ENCODE measurements at places on chromosomes 2 and 18. TPM values are rescaled to one million over a fixed set of nuclear protein-coding genes. Genes with fewer than 3 reads are reported as not detected.

The CABYR gene
- 13.7 TPM for total RNA-seq

The NAT8 gene
- not detected for total RNA-seq

DNA sequence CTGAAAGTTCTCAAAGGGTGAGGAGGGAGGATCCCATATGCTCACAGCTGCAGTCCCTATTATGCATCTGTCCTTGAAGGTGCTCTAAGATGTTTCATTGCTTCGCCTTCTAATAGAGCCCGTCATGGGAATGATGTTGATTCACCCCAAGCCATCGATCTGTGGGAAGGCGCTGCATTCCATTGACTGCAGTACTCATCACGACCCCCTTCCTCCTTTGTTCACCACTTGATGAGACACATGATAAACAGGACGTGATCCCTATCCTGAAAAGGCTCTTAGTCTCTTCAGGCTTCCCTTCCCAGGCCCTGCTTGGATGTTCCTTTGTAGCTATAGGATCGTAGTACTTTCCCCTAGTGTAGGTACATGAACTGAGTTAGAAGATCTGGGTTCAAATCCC lies 181.8 kb downstream of the AGPS start:
- peaks cover 22% of the 10 kb centered on the region for H3K4me1 ChIP-seq
- no peak overlapping the region for H3K27ac ChIP-seq
- H3K4me3 ChIP-seq: no peak overlapping the region
- H3K27me3 ChIP-seq: no peaks in the 10 kb centered on the region

- no peak overlapping the region for H3K4me3 ChIP-seq
- H3K4me1 ChIP-seq: peaks cover 13% of the 10 kb centered on the region
- H3K27me3 ChIP-seq: no peaks in the 10 kb centered on the region
- DNase-seq: no peak
- no peak overlapping the region for H3K27ac ChIP-seq
- H3K36me3 ChIP-seq: no peaks in the 10 kb centered on the region
Measured at GRCh38 chr2:68248806-68249205, 3.5 kb downstream of the PPP3R1 start.

GRCh38 chr18:59268721-59269562 lies 4.3 kb downstream of the RAX start:
- H3K4me1 ChIP-seq: peaks cover 22% of the 10 kb centered on the region
- peaks cover 92% of the 10 kb centered on the region for H3K27me3 ChIP-seq

The ZNF892 gene
- 17.0 TPM for total RNA-seq

- peaks cover 2% of the 10 kb centered on the region for H3K4me1 ChIP-seq
- H3K27ac ChIP-seq: no peak overlapping the region
- H3K36me3 ChIP-seq: no peaks in the 10 kb centered on the region
- H3K27me3 ChIP-seq: no peaks in the 10 kb centered on the region
- H3K4me3 ChIP-seq: no peak overlapping the region
Measured at GRCh38 chr18:51339856-51340255, 142.4 kb upstream of the MEX3C start.

- no peak overlapping the region for H3K27ac ChIP-seq
- no peaks in the 10 kb centered on the region for H3K4me1 ChIP-seq
- H3K36me3 ChIP-seq: no peaks in the 10 kb centered on the region
- H3K4me3 ChIP-seq: no peak overlapping the region
- peaks cover 52% of the 10 kb centered on the region for H3K27me3 ChIP-seq
Measured at GRCh38 chr2:239896075-239896474, 129.1 kb downstream of the NDUFA10 start.
